ENCODE measurements at places on chromosomes 11 and 22.

- no peak for DNase-seq
These were observed 210.5 kb downstream of the FAM181B start for GRCh38 chr11:82523141-82523540.

DNA sequence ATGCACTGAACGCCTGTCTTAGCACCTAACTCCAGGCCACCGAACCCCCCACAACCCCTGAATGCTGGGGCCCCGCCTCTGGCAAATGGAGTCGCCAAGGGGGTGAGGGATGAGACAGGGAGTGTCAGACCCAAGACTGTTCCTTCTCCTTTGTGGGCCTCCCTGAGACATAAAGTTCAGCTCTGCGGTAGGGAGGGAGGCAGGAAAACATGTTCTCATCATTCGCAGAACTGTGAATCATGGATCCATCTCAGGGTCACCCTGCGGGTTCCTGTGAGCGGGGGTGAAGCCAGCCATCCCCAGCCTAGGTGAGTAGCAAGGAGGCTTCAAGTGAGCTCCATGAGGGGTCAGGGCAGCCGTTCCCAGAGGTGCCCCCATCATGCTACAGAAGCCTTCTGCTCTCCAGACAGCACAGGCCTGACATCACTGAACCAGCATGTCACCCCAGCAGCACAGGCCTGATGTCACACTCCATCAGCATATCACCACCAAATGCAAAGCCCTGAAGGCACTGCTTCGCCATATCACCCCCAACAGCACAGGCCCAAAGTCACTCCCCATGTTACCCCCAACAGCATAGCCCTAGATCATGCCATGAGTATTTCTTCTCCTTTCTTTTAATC, 27.2 kb downstream of the TMPRSS6 start:
- DNase-seq: no peak

DNA sequence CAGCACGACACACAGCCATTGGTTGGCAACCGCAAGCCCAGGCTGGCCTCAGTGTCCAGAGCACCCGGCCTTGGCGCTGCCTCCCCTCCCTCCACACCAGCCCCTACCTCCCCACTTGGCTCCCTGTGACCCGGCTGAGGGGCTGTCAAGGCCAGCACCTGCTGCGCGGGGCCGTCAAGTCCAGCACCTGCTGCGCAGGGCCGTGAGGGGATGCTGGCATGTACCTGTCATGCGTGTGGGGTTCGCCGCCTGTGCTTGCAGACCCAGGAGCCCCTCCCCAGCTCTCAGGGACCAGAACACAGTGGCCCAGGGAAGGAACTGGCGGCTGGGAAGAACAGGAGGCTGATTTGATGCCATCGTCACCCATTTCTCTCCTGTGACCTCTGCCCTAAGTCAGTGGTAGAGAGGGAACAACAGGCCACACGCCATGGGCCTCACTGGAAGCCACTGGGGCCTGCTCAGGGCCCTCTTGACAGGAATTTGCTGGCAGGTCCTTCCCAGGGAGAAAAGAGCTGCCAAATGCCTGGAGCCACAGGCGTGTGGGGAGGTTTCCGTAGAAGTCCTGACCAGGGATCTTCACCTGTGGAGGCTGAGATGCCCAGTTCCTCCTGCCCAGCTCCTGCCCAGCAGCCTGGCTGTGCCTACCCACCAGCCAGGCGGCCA, 37.6 kb downstream of the TBX1 start:
- DNase-seq: no peak

GRCh38 chr22:24758164-24758799, 16.2 kb downstream of the PIWIL3 start:
- DNase-seq: peak; percentile 13

- DNase-seq: peak; percentile 66
These were observed 751 bp downstream of the ARFGAP3 start for GRCh38 chr22:42856179-42856864.

DNA sequence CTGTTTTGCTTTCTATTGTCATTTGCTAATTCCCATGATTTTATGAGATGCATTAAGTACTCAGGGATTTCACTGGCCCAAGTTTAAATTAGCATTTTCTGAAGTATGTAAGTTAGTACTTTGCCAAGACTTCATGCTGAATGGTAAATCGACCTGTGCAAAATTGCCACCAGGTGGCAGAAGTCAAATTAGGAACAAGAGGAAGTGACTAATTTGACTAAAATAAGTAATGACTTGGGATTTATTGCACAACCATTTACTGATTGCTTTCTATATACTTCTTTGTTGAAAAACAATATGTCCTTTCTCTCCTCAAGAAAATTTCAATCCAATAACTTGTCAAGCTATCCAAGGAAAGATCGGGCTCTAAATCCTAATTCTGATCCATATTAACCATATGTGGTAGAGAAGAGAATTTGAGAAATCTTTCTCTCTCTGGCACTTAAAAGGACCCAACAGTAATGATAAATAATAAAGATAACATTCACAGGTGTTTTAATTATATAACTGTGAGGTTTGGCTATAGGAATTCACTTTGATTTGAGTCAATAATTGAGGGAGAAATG, 253.7 kb upstream of the CHORDC1 start:
- no peak for DNase-seq

DNA sequence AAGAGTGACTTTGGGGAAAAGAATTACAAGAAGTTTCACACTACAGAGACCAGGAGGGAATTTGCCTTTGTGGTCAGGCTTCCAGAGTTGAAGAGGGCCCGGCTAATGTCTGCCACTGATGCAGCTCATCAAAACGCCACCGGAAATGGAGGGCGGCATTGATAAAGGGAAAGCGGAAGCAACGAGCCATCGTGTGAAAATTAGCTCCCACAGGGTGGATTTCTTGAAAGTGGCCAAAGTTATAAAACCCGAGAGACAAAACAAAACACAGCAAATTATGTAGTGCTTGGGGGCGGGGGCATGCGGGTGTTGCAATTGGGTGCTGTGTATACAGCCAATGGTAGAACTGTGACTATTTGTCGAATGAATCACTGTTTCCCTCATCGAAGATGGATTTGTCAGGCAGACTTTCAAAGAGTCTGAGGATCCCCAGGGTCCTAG, 113.0 kb downstream of the ADAMTS15 start:
- no peak for DNase-seq

DNA sequence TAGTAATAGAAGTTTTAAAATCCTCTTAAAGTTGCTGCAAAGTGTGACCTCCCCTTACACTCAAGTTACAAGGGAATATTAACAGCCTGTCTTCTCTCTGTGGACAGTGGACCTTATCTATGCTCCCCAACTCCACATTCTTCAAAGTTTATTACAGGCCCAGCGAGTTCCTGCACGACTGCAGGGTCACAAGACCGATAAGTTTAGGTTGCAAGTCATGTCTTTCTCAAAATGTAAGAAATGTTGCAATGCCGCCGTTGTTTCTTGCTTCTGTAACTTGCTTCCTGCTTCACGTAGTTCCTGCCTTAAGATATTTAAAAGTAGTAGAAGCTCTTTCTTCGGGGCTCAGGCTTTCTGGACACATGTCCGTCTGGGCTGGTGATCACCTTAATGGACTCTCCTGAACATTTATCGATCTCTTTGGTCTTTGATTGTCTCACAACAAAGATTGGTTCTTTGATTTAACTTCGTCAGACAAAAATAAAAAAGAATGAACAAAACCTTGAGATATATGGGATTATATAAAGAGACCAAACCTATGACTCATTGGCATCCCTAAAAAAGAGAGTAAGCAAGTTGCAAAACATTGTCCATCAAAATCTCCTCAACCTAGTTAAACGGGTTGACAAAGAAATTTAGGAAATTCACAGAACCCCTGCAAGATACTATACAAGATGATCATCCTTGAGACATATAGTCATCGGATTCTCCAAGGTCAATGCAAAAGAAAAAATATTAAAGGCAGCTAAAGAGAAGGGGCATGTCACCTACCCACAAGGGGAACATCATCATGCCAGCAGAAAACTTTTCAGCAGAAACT, 45.4 kb upstream of the GLYAT start:
- DNase-seq: no peak

DNA sequence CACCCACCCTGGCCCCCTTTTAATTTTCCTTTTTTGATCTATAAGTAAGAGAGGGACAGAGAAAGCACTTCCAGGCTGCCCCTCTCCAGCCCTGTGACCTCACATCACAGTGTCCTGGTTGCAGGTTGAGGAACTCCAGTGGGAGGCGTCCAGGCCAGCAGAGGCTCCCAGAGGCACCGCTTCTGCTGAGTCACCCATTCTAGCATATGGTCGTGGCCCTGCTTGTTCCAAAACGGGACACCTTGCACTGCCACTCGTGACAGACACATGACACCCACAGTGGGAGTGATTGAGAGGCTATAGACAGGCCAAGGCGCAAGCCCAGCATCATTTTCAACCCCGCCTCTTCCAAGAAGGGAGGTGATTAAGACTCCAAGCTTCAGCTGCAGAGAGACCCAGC, 16.0 kb upstream of the TMPRSS4 start:
- DNase-seq: no peak

- no peak for DNase-seq
These were observed 5.6 kb downstream of the AP1B1 start for GRCh38 chr22:29382580-29383302.

DNA sequence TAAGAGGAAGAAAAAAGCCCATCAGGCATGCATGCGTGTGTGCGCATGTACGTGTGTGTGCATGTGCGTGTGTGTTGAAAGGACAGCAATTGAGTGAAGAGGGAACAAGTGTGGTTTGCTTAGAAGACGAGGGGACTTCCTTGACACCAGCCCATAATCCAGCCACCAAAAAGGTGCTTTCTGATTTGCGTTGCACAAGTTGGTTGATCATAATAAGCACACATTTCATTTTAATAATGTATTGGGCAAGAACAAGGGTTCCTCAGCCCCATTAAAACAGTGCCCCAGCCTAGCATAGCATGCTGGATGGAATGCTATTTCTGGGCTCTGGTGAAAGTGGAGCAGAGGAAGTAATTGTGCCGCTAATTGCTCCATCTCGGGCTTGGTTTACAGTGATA, 493.2 kb downstream of the MIAT start:
- no peak for DNase-seq

DNA sequence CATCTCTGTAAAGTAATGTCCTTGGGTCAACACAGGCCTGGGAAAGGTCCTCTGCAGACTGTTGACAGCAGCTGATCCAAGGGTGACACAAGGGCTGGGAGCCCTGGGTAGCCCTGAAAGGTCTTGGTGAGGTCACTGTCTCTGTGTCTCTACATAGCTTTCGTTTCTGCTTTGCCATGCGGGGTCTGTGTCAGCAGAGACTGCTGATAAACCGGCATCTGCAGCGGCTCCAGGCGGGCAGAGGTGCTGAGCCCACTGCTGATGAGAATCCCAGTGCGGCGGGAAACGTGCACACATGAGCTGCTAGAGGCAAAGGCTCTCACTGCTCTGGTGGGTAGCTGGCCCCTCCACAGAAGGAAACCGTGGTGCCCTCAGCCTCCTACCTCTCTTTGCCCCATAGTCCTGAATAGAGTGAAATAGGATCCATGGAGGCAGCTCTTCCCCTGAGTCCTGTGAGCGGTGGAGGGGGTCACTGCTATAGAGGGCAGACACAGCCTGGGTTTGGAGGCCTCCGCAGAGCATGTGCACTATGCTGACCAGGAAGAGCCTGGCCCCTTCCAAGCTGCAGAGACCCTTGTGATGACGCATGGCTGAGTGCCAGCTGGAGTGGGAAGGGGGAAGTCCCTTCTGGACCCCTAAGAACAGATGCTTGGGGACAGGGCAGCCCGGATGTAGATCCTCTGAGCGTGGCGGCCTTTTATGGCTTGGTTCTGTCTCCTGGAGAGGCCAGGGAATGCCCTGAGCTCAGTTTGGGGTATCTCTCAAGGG, 17.8 kb upstream of the ST3GAL4 start:
- DNase-seq: no peak

- DNase-seq: no peak
These were observed 40.1 kb downstream of the BID start for GRCh38 chr22:17734187-17734586.

- DNase-seq: no peak
These were observed 3.5 kb downstream of the KRTAP5-7 start for GRCh38 chr11:71530602-71531001.

- no peak for DNase-seq
These were observed 29.1 kb downstream of the ZBED4 start for GRCh38 chr22:49882519-49883293.

DNA sequence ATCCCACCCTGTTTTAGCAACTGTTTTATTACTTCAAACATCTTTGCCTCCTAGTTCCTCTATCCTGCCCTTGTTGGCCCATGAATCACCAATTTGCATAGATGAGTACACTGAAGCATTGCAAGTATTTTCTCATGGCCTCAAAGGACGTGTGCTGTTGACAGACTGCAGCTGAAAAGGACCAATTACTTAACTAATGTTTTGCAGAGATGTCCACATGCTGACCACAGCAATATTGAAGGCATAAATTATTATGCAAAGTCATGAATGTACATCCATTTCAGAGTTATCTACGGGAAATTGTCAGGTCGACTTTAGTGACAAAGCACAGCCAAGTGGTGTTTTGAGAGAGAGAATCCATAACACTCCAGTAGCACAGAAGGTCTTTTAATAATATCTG, 64.8 kb downstream of the CADM1 start:
- no peak for DNase-seq

DNA sequence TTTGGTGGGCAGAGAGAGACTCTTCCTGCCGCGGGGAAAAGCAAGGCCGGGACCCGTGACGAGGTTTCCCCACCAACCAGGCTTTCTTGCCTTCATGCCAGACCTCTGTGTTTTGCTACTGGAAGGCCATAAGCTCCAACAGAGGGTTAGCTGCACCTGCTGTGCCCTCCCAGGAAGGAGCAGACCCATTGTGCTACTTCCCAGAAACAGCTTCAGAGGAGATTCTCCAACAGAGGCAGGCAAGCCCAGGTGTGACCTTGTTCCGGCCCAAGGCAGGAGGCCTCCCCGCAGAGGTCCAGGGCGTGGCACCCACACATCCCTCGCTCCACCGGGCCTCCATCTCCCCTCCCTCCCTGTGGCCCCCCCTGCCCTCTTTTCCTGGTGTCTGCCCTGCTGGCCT, 57.8 kb downstream of the ELFN2 start:
- no peak for DNase-seq

GRCh38 chr11:76783896-76784813, 999 bp downstream of the TSKU start:
- DNase-seq: no peak

DNA sequence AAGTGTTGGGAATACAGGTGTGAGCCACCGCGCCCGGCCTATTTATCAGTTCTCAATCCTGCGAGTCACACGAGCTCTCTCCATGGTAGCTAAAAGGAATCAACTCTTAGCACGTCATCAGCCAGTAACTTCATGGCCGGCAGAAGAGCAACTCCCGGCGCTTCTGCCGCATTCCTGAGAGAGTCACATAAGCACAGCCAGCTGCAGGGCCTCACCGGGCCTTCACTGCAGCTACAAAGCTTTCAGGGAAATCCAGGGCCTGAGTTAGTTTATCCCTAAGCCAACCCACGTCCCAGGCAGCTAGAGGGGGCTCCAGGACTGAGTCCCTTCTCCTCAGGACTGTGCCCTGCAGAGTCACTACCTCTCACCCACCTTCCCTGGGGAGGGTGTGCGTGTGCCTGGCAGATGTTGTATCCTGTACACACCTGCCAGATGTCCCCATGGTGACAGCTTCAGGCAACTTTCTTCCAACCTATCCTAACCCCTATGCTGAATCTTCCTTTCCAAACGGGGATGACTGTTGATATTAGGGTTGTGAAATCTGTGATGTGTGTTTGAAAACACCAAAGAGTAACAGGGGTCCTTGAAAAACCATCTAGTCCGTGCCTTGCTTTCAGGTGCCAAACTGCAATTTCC, 45.9 kb upstream of the ARFGAP3 start:
- DNase-seq: no peak

GRCh38 chr11:132718711-132719671, 813.3 kb downstream of the OPCML start:
- no peak for DNase-seq

- DNase-seq: no peak
These were observed 209.5 kb upstream of the E2F8 start for GRCh38 chr11:19450282-19450681.

Measured in activated naive CD4-positive, alpha-beta T cell (primary cell).